ENCODE measurements at places on chromosomes 5 and 9. TPM values are rescaled to one million over a fixed set of nuclear protein-coding genes. Genes with fewer than 3 reads are reported as not detected.

The CDH12 gene
- not detected for polyA plus RNA-seq

GRCh38 chr9:5800969-5801738, 31.8 kb downstream of the ERMP1 start:
- DNase-seq: no peak

GRCh38 chr5:97534166-97534565, 351.1 kb upstream of the RIOK2 start:
- DNase-seq: no peak

DNA sequence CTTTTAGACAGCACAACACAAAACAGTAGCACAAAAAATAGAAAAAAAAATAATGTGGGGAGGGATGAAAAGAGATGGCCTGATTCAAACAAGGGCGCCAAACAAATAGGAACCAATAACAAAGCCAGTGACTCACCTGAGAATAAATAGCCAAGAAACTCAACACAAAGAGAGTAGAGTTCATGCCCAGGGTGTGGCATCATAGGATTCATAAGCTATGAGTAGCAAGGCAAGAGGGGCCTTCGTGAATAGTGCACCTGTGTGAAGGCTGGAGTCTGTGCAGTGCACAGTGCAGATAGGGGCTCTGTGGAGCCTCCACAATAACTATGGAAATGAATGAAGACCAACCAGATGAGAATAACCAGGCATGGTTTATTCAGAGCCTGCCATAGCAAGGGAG, 541.7 kb downstream of the SPOCK1 start:
- no peak for DNase-seq

- no peak for DNase-seq
These were observed 131.1 kb upstream of the NR4A3 start for GRCh38 chr9:99690573-99690972.

The FSD1L gene
- polyA plus RNA-seq: 15.7 TPM

The WNT8A gene
- not detected for polyA plus RNA-seq

- DNase-seq: no peak
These were observed 107.9 kb upstream of the EFNA5 start for GRCh38 chr5:107778647-107779046.

- no peak for DNase-seq
These were observed 3.6 kb downstream of the SUSD3 start for GRCh38 chr9:93061791-93062763.

The TXNDC8 gene
- polyA plus RNA-seq: not detected

The SOHLH1 gene
- polyA plus RNA-seq: not detected
